ENCODE measurements at places on chromosomes 13 and 19.

GRCh38 chr19:51478381-51479234 lies at the start of gene CEACAM18:
TSS of gene CEACAM18 (plus strand) at chr19:51478539.
- no peak for DNase-seq

DNA sequence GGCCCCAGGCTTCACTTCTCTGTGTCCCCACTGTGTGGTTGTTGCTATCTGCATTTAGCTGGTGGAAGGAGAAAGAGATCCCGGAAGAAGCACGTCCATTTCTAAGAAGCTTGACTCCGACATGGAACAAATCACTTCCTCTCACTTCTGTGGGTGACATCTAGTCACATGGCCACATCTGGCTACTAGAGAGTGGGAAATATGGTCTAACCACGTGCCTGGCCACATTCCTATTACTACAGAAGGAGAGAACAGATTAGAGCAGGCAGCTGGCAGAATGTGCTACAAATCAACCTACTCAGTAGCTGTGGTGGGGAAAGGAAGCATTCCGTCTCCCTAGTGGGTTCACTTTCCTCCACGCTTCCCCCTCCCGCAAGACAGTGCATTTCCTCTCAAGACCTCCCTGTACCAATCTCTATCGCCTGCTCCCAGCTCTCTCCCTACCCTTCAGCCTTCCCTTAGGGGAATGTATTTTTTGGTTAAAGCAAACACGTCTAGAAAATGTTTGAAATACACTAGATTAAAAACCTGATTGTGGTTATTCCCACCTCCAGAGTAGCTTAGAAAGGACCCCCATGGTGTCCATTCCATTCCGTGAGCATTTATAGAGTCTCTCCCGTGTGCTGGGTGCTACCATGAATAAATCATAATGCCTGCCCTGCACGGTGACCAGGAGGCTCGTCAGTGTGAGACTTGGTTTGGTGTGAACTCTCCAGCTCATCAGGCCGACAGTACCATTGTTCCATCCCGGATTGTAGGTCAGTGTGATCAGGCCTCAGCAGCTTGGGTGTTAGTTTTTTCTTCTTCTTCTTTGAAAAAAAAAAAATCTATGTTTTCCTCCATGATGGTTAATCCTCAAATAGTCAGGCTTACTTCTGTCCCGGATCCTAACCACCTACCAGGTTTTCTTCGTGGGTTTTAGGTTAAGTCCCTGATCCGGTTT lies 8.0 kb upstream of the AMER2 start:
- DNase-seq, result no peak

DNA sequence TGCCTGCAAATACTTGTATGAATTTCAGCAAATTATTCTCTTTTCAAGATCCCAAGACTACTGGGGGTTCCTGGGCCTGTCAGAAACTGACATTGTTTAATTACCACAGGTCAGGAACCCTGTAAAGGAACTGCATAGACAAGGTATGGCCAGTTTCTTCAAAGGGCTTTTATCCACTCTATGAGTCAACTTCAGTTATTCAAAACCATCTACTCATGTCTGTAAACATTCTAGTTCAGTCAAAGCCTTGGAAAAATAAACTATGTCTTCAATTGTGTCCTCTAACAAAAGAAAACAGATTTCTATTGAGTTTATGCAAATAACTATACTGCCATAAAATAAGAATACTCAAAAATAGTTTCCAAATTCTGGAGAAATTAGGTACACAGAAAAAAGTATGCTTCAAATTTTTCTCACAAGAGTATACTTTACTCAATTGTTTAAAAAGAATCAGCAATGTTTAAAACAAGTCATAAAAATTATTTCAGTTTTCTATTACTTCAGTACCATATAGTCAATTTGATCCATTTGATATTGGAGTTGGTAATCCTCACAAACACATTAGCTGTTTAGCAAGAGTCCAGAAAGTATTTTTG lies 486.4 kb upstream of the PCDH20 start:
- no peak for DNase-seq

DNA sequence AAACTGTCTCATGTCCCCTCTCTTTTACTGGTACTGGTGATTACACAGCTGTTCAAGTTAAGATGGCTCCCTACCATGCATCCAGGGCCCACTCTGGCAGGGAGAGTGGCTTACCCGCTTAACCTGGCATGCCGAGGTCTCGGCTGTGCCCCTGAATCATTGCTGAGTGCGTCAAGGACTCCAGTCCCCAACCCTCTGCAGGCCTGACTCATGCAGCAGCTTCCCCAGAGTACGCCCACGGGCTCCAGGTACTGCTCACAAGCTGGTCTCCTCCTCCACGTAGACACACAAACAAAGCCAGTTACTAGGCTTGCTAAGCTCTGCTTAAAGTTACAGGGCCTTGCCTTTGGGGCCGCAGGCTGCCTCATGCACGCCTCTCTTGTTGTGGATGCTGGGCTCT lies 447.4 kb downstream of the COG6 start:
- DNase-seq, result no peak

- no peak for DNase-seq
Measured at GRCh38 chr13:106526738-106527444, 8.6 kb downstream of the EFNB2 start.

DNA sequence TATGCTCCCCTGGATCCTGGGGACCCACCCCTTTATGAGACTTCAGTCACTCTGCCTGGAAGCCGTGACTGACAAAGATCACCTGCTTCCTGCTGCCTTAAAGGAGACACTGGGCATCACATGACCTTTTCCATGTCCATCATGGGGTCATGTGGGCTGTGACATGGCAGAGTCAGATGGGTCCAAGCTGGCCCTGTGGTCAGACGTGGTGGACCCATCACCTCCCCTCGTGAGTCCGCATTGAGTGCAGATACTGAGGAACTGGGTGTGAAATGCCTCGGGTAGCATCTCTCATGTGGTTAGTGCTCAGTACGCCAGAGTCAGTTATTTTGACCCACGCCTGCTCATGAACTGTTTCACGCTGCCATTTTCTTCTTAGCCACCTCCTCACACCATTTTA lies 27.1 kb downstream of the NKPD1 start:
- DNase-seq, result no peak

DNA sequence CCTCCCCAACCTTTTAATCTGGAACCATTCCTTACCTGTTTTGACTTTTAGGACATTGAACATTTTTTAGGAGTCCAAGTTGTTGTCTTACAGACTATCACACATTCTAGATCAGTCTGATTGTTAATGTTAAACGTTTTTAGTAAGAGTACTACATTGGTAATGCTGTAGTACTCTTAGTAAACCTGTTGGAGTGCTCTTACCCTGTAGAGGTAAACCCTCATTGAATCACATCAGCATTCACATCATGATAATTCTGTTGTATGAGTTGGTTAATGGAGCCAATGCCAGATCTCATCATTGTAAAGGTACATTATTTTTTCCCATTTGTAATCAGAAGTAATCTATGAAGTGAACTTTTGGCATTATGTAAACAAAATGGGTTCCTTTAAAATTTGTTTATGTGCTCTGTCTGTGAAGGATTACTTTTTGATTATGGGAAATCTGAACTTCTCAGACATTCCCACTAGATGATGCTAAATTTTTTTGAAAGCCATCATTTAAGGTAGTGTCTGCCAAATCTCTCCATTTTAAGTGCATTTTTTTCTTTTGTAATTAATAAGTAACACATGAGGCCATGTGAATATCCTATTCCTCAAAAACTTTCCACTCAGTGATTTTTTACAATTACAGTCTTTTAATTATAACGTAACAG lies 55.2 kb downstream of the VWA8 start:
- DNase-seq, result no peak

DNA sequence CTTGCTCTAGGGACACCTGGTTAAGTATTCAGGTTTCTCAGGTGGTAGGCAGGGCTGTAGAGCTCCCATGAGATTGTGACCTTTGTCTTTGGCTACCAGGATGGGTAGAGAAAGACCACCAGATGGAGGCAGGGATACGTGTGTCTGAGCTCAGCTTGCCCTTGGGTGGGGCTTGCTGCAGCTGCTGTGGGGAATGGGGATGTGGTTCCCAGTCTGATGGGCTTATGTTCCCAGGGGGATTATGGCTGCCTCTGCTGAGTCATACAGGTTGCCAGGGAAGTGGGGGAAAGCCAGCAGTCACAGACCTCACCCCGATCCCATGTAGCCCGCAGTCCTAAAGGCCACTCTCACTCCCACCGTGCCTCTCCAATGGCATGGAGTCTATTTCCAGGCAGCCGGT lies 659.9 kb upstream of the KLF12 start:
- no peak for DNase-seq

DNA sequence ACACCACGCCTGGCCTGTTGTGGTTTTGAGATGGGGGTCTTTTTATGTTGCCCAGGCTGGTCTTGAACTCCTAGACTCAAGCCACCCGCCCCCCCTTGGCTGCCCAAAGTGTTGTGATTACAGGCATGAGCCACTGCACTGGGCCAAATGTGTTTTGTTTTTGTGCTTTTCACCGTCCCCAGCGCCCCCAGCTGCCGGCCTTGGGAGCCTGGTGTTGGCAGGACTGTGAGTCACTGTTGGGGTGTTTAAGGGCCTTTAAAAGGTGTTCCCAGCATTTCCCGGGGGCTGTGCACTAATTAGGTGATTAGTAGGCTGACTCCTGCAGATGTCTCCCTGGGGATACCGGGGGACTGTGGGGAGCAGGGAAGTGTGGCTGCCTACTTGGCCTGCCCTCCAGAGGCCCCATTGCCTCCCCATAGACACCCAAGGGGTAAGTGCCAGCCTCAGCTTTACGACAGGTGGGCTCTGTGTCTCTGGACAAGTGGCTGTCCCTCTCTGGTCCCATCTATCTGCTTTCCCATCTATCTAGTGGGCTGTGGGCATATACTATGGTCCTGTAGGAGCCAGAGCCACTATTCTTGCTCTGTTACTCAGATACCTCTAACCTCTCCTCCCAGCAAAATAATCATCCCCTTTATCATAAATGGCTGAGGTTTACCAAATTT lies 11.8 kb upstream of the TLE5 start:
- no peak for DNase-seq

- no peak for DNase-seq
Measured at GRCh38 chr19:10826231-10826630, 9.8 kb downstream of the TMED1 start.

DNA sequence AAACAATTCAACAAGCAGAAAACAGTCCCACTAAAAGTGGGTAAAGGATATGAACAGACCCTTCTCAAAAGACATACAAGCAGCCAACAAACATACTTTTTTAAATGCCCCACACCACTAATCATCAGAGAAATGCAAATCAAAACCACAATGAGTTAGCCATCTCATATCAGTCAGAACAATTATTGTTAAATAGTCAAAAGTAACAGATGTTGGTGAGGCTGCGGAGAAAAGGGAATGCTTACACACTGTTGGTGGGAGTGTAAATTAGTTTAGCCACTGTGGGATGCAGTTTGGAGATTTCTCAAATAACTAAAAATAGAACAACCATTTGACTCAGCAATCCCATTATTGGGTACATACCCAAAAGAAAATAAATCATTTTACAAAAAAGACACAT lies 8.7 kb downstream of the ZNF529 start:
- DNase-seq, result no peak

- DNase-seq, result peak; percentile 87
Measured at GRCh38 chr19:47190167-47190727, 40.8 kb downstream of the BBC3 start.

DNA sequence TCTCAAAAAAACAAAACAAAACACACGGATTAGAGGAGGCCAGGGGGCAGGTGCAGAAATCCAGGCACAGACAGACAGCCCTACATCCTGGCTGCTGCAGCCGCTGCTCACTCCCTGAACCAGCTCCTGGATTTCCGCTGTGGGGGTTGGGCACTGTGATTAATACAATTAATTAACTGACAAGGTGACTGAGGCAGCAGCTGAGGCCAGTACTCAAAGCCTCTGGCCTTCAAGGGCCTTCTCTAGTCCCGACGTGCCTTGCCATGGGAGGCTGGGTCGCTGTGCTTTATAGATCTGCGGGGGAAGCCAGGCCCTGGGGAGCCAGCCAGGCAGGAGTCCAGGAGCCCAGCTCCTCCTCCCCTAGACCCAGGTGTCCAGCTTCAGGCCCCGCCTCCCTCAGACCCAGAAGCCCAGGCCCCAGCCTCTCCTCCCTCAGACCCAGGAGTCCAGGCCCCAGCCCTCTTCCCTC lies 4.6 kb downstream of the NECTIN2 start:
- no peak for DNase-seq

DNA sequence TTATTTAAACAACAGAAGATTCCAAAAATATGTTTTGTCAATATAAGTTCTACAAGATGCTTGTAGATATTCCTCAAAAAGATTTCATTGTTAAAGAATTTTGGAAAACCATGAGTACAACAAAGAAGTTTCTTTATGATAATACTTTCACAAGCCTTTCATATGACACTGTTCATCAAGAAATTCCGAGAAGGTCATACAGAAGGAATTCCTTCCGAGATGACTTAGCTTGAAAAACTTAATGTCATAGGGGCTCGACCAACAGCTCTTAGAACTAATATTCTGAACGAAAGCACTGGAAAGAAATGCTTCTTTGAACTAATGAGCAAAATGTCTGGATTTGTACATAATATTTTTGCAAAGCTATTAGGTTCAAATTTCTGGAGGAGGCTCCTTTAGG lies 403.4 kb downstream of the KLF5 start:
- no peak for DNase-seq

DNA sequence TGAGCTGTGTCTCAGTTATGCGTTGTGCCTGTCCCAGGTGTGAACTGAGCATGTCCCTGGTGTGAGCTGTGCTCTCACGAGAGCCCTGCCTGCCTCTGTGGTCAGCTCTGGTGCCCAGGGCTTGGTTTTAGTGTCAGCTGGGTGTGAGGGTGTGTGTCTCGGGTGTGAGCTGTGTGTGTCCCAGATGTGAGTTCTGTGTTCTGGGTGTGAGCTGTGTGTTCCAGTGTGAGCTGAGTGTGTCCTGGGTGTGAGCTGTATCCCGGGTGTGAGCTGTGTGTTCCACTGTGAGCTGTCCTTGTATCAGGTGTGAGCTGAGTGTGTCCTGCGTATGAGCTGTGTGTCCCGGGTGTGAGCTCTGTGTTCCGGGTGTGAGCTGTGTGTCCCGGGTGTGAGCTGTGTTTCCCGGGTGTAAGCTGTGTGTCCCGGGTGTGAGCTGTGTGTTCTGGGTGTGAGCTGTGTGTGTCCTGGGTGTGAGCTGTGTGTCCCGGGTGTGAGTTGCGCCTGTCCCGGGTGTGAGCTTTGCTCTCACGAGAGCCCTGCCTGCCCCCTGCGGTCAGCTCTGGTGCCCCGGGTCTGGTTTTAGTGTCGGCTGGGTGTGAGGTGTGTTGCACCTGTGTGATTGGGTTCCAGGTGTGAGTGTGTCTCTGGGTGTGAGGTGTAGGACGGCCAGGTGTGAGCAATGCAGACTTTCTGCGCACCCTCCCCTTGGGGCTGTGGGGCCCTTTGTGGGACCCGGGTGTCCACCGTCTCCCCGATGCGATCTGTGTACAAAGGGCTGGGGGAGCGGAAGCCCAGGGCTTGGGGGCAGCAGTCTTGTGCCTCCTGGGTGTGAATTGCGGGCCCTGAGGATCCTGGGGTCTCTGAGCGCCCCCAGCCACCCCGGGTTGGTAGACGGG lies 7.1 kb upstream of the PEAK3 start:
- DNase-seq, result no peak

GRCh38 chr19:3608079-3608641 lies 1.5 kb upstream of the TBXA2R start:
- DNase-seq, result no peak

GRCh38 chr13:97189928-97190327 lies 32.2 kb upstream of the MBNL2 start:
- DNase-seq, result no peak
